ENCODE measurements at places on chromosomes 1 and 21.

- DNase-seq: no peak
Observed at GRCh38 chr1:243903895-243904294, 53.9 kb upstream of the AKT3 start.

GRCh38 chr1:79005945-79006344 is 585 bp downstream of the ADGRL4 start:
- DNase-seq: no peak

DNA sequence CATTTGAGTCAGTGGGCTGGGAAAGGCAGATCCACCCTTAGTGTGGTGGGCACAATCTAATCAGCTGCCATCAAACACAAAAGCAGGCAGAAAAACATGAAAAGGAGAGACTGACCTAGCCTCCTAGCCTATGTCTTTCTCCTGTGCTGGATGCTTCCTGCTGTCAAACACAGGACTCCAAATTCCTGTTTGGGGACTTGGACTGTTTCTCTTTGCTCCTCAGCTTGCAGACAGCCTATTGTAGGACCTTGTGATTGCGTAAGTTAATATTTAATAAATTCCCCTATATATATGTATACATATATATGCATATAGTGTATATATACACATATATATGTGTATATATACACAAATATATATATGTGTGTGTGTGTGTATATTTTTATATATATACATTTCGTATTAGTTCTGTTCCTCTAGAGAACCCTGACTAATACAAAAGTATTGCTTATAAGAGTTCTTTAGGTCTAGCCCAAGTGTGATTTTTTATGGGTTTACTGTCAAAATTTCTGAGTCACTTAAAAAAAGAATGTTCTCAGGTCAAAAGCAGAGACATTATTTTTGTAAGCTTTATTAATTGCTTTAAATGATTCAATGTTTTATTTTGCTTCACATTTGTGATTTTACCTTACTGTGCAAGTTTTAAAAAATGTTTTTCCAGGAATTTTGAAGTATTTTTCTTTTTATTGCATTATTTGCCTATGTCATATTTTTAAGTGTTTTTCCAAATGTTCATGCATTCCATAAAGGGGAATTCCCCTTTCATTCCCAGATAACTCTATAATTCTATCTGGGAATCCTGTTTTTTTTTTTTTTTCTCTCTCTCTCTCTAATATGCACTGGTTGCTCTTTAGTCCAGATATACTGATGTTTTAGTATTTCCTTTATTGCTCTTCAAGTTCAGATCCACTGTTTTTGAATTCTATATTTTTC is 92.1 kb upstream of the ADAMTS5 start:
- no peak for DNase-seq

- no peak for DNase-seq
Observed at GRCh38 chr1:53440633-53441032, 18.6 kb upstream of the DMRTB1 start.

GRCh38 chr1:109509176-109510134 is at the start of gene AMIGO1:
TSS of gene AMIGO1 (minus strand) at chr1:109509727. CDS start at chr1:109508912, 815 bp downstream.
- DNase-seq: no peak

Data from iPS DF 6.9 (cell line).